Nephron progenitor cell (in vitro differentiated cells): ENCODE measurements at places on chromosomes 6 and 20.

- no peak overlapping the region for H3K4me3 ChIP-seq
- peaks cover 24% of the 10 kb centered on the region for H3K36me3 ChIP-seq
- DNase-seq: no peak
- H3K27me3 ChIP-seq: no peaks in the 10 kb centered on the region
- H3K27ac ChIP-seq: no peak overlapping the region
Observed at GRCh38 chr6:13979284-13980171, 54.8 kb downstream of the RNF182 start.

DNA sequence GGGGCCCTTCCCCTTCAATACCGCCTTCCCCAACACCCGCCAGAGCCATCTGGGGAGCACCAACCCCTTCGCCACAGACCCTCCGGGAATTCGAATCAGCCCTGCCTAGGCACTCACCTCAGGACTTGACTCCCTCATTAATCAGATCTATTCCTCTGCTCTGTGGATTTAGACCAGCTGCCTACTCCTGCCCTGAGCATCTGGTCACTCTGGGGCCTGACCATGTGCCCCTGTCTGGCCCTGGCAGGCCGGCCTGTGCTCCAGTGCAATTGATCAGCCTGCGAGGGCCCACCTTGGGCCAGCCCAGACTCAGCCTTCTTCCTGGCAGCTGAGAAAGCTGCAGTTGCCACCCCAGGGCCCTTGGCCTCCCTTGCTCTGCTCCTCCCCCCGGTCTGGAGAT is 46.0 kb downstream of the GRM4 start:
- H3K27me3 ChIP-seq: peaks cover 8% of the 10 kb centered on the region
- peaks cover 20% of the 10 kb centered on the region for H3K4me1 ChIP-seq
- no peaks in the 10 kb centered on the region for H3K36me3 ChIP-seq
- peak overlapping the region; percentile 59 for H3K27ac ChIP-seq
- H3K4me3 ChIP-seq: no peak overlapping the region

- H3K27me3 ChIP-seq: peaks cover 5% of the 10 kb centered on the region
- peaks cover 19% of the 10 kb centered on the region for H3K4me1 ChIP-seq
- no peaks in the 10 kb centered on the region for H3K36me3 ChIP-seq
- no peak for DNase-seq
- H3K4me3 ChIP-seq: no peak overlapping the region
Observed at GRCh38 chr20:40568200-40568599, 120.8 kb downstream of the MAFB start.

DNA sequence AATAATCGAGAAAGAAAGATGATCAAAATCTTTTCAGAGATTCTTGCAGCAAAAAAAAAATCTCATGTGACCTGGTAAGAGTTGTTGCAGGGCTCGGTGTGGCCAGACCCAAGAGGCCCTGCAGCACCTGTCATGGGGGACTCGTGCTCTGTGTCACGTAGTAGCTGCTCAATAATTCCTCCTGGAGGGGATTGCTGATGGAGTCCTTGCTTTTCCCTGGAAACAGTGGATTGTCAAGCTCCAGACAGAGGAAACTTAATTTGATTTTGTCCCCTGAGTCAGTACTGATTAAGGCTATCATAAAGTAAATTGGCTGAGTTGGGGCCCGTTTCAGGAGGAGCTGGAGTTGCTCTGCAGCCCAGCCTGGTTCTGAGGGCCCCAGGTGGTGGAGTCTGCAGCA is 125.2 kb downstream of the EDN3 start:
- peaks cover 10% of the 10 kb centered on the region for H3K27me3 ChIP-seq
- no peak overlapping the region for H3K4me3 ChIP-seq
- DNase-seq: no peak

GRCh38 chr20:59145247-59145923 is 18.2 kb upstream of the ZNF831 start:
- H3K27me3 ChIP-seq: no peaks in the 10 kb centered on the region
- no peak overlapping the region for H3K27ac ChIP-seq
- no peak overlapping the region for H3K4me3 ChIP-seq

DNA sequence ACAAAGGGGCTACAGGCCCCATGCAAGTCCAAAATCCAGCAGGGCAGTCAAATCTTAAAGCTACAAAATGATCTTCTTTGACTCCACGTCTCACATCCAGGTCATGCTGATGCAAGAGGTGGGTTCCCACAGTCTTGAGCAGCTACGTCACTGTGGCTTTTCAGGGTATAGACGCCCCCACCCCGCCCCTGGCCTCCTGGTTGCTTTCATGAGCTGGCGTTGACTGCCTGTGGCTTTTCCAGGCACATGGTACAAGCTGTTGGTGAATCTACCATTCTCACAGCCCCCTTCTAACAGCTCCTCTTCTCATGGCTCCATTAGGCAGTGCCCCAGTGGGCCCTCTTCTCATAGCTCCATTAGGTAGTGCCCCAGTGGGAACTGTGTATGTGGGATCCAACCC is 47.0 kb downstream of the NT5E start:
- peaks cover 2% of the 10 kb centered on the region for H3K27me3 ChIP-seq
- peaks cover 16% of the 10 kb centered on the region for H3K36me3 ChIP-seq
- H3K4me1 ChIP-seq: no peaks in the 10 kb centered on the region
- no peak for DNase-seq
